Activated T-cell treated with anti-CD3 and anti-CD28 coated beads, Interleukin-2, amount 50 U/mL, for 72 hours (primary cell): ENCODE measurements at places on chromosomes 2 and 18.

- no peak for DNase-seq
Measured at GRCh38 chr18:26477828-26478466, 70.4 kb downstream of the KCTD1 start.

- DNase-seq, result no peak
Measured at GRCh38 chr2:229865033-229865432, 56.8 kb downstream of the TRIP12 start.

- no peak for DNase-seq
Measured at GRCh38 chr18:6876641-6877041, 147.1 kb downstream of the ARHGAP28 start.

DNA sequence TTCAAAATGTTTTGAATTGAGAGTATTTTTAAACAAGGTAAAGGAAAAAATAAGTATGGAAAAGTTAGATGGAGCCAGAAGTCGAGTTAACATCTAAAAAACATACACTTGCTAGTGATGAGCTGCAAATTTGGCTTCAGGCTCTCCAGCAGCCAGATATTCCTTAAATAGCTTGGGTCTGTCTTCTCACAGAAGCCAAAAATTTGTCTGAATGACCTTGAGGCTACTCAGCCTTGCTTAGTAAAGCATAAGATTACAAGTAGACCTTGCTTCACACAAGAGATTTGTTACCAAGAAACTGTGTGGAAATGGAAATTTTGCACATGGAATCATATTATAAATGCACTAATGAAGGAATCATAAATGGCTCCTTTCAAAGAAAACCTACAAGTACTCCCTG, 40.8 kb upstream of the GRB14 start:
- DNase-seq, result no peak

DNA sequence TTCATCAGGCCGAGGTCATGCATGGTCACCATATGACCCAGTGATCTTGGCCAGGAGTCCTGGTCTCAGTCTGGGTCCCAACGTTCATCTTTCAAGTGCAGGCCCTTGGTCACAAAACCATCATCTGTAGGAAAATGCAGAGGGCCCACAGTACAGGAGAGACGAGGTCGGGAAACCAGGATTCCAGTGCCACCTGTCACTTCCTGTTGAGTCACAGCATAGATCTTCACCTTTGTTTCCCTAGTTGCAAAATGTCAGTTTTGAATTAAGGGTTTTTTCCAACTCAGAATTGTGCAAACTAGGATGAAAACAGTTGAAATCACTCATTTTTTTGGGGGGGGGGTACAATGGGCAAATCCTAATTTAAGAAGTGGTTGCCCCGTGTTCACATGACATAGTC, 162.2 kb downstream of the INSIG2 start:
- DNase-seq, result no peak

DNA sequence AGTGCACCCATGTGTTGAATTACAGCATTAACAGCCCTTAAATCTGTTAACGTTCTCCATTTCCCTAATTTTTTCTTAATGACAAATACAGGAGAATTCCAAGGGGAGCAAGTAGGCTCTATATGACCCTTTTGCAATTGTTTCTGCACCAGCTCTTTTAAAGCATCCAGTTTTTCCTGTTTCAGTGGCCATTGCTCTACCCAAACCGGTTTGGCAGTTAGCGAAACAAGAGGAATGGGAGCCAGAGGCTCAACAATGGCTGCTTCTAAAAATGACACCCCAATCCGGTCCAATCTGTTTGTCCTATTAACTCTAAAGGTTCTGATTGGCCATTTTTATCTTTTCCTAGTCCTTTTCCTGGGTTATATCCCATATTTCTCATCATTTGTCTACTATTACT, 15.1 kb upstream of the SUCLG1 start:
- no peak for DNase-seq

- no peak for DNase-seq
Measured at GRCh38 chr2:9033385-9034168, 30.1 kb upstream of the MBOAT2 start.

GRCh38 chr2:60715561-60715960, 40.5 kb upstream of the PAPOLG start:
- DNase-seq, result no peak

DNA sequence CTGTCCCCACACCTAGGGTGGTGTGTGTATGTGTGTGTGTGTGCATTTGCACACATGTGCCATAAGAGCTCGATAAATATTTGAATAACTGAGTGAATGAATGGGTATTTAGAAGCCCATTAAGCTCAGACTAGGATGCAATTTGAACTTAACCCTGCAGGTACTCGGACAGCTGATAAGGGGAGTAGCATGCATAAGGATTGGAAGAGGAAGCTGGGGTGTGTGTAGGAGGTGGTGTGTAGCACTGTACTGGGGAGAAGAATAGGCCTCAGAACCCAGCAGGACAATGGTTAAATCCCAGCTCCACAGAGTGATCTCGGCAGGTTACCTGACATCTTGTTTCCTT, 1.8 kb upstream of the KCNF1 start:
- DNase-seq, result no peak

- DNase-seq, result no peak
Measured at GRCh38 chr2:37779139-37779538, 107.7 kb upstream of the CDC42EP3 start.

GRCh38 chr2:226862623-226863022, 26.8 kb downstream of the RHBDD1 start:
- no peak for DNase-seq

DNA sequence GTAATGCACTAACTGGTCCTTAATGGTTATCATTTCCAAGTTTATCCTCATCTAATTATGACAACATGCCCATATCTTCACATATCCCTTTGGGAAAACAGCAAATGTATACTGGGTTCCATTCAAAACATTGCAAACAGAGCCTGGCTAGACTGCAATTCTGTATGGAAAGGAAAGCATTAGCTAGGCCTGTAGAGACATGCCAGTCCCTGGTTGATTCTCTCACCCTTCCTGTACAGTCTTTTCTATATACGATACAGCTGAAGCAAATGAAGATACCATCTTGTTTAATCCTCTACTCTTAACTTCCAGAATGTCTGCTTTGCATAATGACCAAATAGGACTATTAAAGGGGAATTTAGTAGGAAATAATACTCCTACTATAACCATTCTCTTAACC, 294.4 kb upstream of the MC4R start:
- DNase-seq, result no peak

GRCh38 chr2:204325468-204325867, 219.8 kb upstream of the PARD3B start:
- peak; percentile 52 for DNase-seq

- DNase-seq, result no peak
Measured at GRCh38 chr2:24209389-24210105, 34.7 kb downstream of the FAM228A start.

- no peak for DNase-seq
Measured at GRCh38 chr2:205579335-205579734, 103.0 kb upstream of the NRP2 start.

DNA sequence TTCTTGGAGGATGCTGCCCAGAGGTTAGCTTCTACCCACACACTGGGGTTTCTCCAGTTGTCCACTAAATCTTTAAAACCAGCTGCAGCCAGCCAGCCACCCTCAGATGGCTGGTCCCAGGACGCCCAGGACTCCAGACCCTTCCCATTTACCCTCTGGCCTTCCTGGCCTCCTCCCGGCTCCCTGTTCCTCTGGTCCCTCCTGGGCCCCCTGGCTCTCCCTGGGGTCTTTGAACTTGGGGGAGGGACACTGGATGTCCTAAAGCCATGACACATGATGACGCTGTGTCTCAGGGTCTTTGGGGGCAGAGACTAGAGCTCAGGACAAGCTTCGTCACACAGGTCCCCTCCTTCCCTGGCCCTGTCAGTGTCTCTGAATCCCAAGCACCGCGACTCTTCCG, 201.1 kb upstream of the HDAC4 start:
- DNase-seq, result no peak

DNA sequence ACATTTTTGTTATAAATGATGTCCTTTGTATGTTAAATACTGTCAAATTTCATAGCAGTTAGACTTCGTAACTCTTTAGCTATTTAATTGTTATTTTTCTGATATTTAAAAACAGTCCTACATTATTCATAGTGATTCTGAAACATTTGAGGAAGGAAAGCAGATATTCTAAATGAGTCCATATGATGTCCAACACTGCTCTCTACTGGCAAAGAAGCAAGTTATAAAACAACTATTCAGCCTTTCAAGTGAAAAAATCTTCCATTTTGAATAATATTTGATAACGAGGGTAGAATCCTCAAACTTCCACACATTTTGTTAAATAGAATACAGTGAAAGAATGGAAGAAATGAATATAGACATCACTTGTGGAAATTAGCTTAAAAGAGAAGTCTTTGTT, 220.8 kb downstream of the GULP1 start:
- no peak for DNase-seq

DNA sequence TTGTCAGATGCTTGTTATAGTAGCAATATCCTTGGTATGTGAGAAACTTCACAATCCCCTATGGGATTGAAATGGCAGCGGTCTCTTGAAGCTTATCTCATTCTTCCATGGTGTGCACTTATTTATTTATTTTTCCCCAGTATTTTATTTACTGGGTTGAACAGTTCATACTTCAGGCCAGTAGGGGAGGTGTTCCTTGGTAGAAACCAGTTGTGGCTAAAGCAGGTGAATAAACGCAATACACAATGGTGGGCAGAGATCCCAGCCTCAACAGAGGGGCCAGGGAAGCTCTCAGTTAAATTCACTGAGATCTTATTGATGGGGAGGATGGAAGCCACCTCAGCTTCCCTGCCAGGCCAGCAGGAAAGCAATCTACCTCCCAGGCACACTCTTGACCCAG, 93.7 kb upstream of the SRD5A2 start:
- no peak for DNase-seq

- DNase-seq, result no peak
Measured at GRCh38 chr2:59857109-59857508, 696.3 kb downstream of the BCL11A start.

GRCh38 chr2:241551998-241552737, 6.4 kb upstream of the BOK start:
- no peak for DNase-seq

GRCh38 chr18:28512357-28512756, 335.4 kb upstream of the CDH2 start:
- no peak for DNase-seq

GRCh38 chr2:58130238-58130637, 83.6 kb downstream of the VRK2 start:
- DNase-seq, result no peak

- peak; percentile 58 for DNase-seq
Measured at GRCh38 chr2:203705178-203705577, 1.3 kb upstream of the CD28 start.

DNA sequence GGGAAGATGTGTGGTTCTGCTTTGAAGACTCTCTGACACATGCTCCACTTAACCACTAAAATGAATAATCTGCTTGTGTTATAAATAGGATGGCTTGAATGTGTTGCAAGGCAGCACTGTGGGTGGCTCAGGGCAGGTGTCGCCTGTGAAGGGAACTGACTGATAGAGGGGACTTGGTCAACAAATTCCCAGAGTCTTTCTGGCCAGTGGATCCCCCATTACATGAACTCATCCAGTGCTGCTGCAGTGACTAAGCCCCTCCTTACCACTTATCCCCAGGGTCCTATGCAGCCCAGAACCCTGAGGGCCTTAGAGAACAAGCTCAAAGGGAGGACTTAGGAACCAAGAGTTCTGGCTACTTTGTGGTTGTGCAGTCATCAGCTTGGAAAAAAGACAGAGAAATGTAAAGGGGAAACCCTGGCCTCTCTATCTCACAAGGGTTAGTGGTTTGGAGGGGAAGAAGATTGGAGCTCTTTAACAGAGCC, 226.2 kb upstream of the TNP1 start:
- DNase-seq, result peak; percentile 49

DNA sequence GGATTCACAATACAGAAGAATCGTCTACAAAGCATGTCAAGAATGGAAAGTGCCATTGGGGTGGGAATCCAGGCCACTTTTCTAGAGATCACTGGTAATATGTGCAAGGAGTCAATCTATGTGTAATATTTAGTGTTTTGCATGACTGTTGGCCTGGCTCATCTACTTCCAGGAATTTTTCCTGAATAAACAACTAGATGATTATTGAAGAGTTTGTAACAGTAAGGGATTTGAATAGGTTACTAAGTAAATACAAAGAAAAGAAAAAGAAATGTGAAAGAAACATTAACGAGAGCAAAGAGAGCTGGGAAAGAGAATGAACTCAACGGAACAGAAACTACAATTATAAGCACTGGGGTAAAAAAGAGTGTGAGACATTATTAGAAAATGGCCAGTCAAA, 406.0 kb downstream of the TGIF1 start:
- no peak for DNase-seq

DNA sequence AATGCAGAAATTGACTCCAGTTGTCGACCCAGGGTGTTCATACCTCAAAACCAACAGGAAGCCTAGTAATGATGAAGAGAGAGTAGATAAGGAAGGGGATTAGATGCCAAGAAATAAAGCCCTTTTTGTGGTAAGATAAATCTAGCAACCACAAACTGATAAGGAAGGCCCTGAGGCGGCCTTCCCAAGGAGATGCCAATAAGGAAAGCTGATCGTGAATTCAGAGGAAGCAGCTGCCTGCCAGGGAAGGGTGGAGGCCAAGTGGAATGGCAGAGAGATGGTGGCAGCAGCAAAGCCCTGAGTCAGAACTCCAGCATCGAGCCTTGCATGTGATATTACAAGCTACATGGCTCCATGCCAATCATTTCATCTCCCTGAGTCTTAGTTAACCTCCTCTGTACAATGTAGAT, 126.3 kb downstream of the IRS1 start:
- DNase-seq, result no peak

DNA sequence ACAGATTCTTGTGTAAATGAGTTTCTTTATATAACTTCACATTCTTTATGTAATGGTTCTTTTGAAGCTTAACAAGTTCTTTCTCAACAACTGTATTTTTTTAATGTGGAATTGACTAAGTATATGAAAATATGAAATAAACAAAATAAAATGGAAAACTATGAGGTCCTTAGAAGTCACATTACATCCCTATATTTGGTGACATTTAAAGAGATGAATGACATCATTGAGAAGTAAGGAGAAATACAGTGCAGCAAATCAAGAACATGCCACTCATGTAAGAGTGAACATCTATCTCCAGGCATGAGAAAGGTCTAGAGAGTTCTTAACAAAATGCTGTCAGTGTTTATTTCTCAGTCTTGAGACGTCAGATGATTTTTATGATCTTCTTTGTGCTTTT, 39.0 kb upstream of the AAK1 start:
- DNase-seq, result no peak

DNA sequence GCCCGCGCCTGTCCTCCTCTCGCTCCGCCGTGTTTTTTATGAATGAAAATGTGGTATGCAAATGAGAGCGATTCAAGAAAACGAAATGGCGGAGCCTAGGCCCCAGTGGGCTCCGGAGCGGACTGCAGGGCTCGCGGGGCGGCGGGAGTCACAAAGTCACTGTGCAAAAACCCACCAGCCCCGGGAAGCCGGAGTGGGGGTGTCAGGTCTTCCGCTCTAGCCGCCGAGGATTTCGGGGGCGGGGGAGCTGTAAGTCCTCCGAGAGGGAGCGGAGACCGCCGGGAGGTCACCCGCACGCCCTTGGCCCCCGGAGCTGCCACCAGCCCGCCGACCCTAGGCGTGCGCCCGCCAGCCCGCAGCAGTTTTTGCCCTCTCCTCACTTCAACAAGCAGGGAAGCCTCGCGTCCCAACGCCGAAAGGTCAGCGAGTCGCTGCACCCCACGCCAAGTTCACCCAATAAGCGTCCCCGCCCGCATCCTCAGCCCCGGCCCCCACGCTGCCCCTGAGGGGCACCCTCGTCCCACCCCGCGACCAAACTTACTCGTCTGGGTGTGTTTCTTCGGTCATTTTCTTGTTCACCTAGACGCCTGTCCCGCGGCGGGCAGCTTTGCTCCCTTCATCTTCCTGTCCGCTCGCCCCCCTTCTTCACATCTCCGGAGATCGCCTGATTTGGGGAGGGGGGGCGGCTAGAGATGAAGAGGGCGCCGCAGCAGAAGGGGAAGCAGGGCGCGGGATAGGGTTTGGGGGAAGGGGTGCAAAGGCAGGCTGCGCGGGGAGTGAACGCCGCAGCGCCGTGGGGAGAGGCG, 775 bp downstream of the SPRED2 start:
- DNase-seq, result peak; percentile 61
